Cardiac fibroblast (primary cell): ENCODE measurements at places on chromosomes 4 and X.
A peak's percentile ranks its signal among the peaks of the same experiment; 100 is the strongest.

- DNase-seq, result peak; percentile 66
Measured at GRCh38 chr4:10033191-10033881, 12.0 kb upstream of the SLC2A9 start.

- DNase-seq, result no peak
Measured at GRCh38 chr4:60359746-60360367, 840.3 kb upstream of the ADGRL3 start.

GRCh38 chr4:166724369-166724768, 509.9 kb downstream of the SPOCK3 start:
- DNase-seq, result no peak

DNA sequence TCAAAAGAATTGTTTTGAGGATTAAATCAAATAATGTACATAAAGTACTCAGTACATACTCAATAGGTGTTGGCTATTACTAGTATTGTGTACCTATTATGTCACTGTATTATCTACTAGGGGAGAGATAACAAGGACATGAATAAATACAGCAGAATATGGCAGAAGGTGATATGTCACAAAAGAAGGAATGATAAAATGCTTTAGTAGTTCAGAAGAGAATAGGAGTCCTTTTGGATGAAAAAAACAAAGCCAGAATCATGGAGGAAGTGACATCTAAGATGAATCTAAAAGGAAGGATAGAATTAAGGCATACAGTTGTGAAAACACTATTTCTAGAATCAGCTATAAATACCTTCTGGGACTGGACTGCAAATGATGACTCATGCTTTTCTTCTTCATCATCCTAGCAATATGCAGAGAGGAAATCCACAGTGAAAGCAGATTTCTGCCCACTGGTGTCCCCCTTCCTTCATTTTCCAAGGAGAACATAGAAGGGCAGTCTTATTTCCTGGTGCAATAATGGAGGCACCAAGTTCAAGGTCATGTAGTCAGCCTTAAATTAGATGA, 98.7 kb downstream of the GLUD2 start:
- peak; percentile 20 for DNase-seq

- no peak for DNase-seq
Measured at GRCh38 chr4:3299976-3300671, 7.3 kb downstream of the RGS12 start.

DNA sequence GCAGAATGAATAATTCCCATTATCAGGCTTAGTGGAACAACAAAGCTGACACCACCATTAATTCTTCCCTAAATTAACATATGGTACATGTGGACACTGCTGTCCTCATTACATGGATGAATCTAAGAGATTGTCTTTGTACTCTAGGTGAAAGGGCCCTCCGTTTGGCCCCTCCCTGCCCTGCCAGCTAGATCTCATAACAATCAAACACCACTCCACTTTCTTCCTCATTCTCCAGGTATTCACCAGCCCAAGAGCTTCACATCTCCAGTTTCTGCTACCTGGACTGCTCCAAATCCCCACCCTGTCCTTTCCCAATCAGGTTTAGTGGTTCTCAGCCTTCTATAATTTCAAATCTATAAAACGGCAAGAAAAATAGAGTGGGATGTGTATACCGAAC, 3.8 kb downstream of the HSD17B11 start:
- DNase-seq, result no peak

GRCh38 chr4:125780164-125780563, 465.4 kb downstream of the FAT4 start:
- DNase-seq, result peak; percentile 22

GRCh38 chr4:5969777-5970176, 48.5 kb downstream of the C4orf50 start:
- DNase-seq, result no peak

- DNase-seq, result no peak
Measured at GRCh38 chrX:154470434-154470833, 8.6 kb downstream of the LAGE3 start.

DNA sequence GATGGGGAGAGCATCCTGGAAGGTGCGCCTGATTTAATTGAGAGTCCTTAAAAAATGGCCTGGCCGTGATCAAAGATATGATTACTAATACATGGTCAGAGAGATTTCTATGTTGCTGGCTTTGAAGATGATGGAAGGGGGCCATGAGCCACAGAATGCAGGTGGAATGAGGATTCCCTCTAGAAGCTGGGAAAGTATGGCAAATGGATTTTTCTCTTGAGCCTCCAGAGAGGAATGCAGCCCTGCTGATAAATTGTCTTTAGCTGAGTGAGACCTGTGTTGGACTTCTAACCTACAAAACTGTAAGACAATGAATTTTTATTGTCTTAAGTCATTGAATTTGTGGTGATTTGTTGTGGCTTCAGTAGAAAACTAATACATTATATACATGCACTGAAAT, 7.7 kb downstream of the NUDT9 start:
- DNase-seq, result no peak
